Activated T-cell treated with anti-CD3 and anti-CD28 coated beads, Interleukin-2, amount 50 U/mL, for 1 hour (primary cell): ENCODE measurements at places on chromosomes 4 and X.

DNA sequence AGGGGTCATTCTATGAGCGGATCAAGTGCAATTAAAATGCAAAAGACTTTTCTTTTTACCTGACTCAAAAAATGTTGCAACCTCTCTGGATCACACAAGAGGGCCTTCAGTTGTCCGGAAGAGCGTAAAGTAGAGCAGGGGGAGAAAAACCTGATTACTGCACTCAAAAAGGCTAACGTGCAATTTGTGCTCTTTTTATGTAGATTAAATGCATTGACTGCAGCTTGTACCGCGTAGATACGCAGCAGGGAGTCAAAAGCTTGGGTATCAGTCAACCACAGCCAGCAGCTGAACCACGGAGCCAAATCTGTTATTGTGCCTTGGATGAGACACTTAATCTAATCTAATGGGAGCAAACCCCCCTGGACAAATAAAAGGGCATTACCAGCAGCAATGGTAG, 107.3 kb upstream of the RAI2 start:
- DNase-seq, result no peak

GRCh38 chr4:123554801-123555232, 158.2 kb downstream of the SPRY1 start:
- no peak for DNase-seq

DNA sequence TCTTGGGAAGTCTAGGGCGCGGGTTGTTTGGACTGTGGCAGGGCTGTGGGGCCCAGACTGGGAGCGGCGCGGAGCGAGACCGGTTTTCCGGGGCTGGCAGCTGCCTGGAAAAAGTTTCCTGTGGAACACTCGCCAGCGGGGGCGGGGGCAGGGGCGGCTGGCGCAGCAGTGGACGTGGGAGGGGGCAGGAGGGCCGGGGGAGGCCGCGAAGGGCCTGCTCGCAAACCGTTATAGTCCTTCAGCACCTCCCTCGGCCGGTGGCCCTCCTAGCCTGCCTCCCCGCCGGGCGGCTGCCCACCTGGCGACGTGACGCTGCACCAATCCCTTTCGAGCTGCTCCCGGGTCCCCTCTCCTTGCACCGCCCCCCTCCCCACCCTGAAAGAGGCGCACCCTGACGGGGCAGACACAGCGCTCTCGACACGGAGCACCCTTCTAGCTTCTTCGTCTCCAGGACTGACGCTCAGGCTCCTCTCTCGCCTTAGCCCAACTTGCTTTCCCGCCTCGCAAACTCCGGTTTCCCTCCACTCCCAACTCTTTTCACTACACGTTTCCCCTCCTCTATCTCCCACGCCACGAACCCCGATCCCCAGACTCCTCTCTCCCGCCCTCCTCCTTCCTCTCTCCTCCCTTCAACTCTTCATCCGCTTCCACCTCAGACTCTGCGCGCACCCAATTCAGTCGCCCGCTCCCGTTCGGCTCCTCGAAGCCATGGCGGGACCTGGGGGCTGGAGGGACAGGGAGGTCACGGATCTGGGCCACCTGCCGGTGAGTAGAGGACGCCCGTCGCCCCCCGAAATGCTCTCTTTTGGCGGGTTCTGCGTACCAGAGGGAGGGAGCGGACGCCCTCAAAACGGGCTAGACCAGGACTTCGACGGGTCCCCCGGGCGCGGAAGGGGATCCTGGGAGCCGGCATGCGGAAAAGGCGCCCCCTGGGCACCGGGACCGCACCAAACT, at the start of gene NRK:
Gene NRK, plus strand, starts transcription at position 402 of the 954 bp plus-strand sequence. Its CDS starts 307 bp downstream, at position 709.
- no peak for DNase-seq

GRCh38 chr4:175280153-175280552, 362.0 kb downstream of the ADAM29 start:
- DNase-seq, result no peak

GRCh38 chr4:165520086-165520485, 141.3 kb downstream of the CPE start:
- no peak for DNase-seq

DNA sequence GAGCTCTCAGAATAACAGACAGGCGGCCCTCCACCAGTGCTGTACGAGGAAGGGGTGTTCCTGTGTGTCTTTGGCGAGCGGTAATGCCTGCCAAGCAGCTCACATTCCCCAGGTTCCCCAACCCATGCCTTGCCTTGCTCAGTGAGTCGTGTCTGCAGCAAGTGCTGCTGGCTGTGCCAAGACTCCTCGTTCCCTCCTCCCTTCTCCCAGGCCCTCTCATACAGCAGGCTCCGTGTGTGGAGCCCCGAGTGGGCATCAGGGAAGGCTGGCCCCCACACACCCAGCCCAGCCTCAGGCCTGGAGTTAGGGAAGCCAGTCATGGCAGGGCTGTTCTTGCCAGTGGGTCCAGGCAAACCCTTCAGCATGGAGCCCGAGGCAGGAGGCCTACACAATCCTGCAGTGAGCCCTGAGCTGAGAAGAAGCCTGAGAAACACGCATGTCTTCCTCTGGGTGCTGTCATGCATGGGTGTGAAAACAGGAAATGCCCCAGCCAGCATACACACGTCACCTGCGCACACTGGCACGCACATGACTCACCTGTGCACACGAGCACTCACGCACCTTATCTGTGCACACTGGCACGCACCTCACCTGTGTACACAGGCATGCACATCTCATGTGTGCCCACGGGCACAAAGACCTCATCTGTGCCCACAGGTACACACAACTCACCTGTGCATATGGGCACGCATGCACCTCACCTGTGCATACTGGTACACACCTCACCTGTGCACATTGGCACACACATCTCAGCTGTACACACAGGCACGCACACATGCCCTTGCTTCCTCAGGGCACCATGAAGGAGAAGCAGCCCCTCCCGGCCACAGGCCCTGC, 238.7 kb downstream of the DHRSX start:
- no peak for DNase-seq

- no peak for DNase-seq
Observed at GRCh38 chr4:140790765-140791164, 34.6 kb upstream of the TBC1D9 start.

DNA sequence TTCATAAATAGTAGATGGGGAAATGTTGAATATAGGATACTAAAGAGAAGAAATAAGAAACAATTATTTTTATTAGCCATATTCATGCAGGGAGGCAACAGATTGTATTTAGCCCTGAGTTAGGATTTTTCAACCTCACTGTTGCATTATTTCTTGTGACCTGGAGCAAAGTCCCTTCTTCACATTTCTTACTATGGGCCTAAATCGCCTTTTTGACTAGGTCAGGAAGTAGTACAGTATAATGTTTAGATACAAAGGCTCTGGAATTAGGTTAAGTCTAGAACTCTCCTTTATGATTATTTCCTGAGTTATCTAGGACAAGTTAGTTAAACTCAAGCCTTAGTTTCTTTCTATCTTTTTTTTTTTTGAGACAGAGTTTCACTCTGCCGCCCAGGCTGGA, 88.0 kb downstream of the FRYL start:
- no peak for DNase-seq

DNA sequence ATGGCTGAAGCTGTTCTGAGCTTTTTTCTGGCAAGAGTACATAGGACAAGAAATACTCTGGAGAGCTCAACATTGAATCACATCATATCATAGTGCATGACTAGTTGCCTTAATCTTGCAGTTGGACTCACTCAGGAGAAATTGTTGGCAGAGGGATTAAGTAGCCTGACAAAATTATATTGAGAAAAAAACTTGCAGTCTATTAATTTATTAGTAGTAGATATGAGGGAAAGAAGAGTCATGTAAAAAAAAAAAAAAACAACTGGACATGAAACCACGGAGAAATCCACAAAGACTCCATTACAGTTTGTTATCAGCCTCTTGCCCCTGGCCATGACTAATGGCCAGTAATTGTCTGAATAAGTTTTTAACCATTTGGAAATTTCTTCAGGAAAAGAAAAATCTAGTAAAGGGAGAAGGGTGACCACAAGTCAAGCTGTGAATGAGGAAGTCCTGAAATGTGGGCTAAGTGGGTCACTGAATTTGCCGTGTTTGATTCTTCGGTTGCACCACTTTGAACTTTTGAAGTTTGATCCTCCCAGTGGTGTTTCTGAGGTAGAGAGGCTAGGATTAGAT, 45.6 kb downstream of the FHL1 start:
- no peak for DNase-seq
